AG09309 (cell line): ENCODE measurements at places on chromosomes 1 and 21.

DNA sequence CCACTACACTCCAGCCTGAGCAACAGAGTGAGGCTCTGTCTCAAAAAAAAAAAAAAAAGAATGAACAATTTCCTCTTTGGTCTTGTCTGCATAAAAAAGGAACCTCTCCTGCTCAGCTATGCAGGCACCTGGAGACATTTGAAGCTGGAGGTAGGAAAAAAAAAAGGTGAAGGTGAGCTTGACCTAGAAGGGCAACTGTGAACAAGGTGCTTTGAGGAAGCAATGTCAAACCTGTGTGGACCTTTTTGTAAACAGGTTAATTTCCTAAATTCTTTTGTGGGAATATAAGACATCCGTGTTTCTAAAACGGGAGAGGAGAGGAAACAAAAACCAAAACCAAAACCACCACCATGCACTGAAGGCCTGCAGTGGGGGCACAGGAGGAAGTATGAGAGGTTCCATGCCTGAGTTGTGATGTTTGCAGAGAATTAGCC lies 77.5 kb downstream of the SLC45A1 start:
- DNase-seq, result no peak

DNA sequence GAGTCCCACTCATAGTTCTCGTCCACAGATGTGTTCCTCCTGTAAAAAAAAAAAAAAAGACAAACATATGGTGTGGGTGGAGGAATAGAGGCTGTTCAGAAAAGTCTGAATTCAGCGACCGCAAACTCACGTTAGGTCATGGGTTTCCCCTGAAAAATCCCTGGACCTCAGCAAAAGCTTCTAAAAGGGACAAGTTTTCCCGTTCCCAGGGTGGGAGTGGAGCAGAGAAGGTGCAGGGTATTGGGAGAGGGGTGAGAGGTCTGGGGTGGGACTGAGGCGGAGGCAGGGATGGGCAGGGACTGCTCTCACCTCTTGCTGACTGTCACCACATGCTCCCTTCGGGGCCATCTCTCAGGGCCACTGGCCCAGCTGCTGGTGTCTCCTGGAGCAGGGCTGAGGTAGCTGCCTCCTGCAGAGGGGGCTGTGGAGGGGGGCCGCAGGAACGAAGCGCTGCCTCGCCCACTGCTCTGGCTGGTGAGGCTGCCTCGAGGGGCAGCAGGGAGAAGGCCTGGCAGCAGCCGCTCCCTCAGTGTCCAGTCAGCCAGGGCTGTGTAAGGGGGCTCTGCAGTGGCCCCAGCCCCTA lies 2.6 kb upstream of the TAGLN2 start:
- DNase-seq, result no peak

- no peak for DNase-seq
Measured at GRCh38 chr1:38474738-38475623, 384.6 kb downstream of the RRAGC start.

DNA sequence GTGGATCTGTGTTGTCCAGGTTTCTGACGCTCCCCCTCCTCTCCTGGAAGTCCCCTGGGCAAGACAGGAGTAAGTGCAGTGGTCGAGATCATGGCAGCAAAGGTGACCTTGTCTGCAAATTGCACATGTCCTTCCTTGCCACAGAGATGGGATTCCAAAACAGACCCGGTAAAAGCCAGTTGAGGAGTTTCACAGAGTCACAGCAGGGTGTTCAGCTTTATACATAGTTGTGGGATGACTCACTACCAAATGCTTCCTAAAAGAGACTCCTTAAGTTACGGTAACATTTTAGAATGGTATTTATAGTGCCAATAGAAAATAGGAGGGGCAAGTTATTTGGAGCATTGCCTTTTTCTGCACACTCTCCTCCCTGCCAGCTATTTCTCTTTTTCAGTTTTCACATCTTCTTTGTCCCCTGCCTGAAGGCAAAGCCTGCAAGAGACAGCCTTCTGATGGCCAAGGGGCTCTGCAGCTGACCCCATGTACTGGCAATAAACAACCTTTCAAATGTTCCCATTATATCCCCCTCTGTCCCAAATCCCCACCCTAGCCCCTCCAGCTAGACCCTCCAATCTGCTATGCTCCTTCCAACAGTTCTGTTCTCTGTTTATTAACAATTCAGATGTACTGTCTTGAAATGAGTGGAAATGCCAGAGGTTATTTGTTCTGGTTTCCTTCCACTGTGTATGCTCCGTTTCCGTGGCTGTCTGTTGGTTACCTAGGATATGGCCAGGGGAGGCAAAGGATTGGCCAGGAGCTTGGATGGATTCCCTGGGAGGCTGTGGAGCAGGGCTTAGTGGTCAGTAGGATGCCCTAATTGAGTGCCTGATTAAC lies 115.0 kb downstream of the TGFB2 start:
- peak; percentile 83 for DNase-seq

GRCh38 chr1:170218257-170218650 lies 72.5 kb downstream of the NTMT2 start:
- DNase-seq, result no peak

- DNase-seq, result no peak
Measured at GRCh38 chr1:68230901-68231626, 1.3 kb downstream of the WLS start.

- DNase-seq, result no peak
Measured at GRCh38 chr1:158445376-158445775, 16.3 kb upstream of the OR10K1 start.
